GM20000 (cell line): ENCODE measurements at places on chromosomes 16 and 17.

GRCh38 chr16:11992008-11992584, 15.6 kb downstream of the SNX29 start:
- DNase-seq = no peak

DNA sequence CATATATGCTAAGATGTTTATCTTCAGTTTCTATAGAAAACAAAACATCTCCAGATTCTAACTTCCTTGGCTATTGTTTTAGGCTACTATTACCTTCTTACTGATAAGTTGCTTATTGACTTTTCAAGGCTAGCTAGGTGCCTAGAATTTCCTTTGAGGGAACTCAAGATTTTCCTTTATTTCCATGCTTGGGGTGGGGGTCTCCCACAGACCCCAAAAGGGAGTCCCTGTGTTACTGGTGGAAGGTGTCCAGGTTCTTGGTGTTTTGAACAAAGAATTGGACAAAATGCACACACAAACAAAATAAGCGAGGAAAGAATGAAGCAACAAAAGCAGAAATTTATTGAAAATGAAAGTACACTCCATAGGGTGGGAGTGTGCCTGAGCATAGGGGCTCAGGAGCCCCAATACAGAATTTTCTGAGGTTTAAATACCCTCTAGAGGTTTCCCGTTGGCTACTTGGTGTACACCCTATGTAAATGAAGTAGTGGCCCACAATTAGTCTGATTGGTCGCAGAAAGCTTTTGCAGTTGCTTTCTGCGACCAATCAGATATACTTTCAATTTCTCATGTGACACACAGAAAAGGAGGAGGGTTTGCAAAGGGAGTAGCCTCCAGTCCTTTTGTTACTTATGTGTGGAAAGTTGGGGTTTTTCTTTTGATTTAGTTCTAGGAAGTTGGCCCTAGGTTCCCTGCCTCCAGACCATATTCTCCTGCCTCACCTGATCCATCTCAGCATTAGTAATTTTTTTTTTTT, 67.5 kb downstream of the MARF1 start:
- DNase-seq = no peak

GRCh38 chr17:62628831-62629555, 1.5 kb downstream of the MRC2 start:
- no peak for DNase-seq

DNA sequence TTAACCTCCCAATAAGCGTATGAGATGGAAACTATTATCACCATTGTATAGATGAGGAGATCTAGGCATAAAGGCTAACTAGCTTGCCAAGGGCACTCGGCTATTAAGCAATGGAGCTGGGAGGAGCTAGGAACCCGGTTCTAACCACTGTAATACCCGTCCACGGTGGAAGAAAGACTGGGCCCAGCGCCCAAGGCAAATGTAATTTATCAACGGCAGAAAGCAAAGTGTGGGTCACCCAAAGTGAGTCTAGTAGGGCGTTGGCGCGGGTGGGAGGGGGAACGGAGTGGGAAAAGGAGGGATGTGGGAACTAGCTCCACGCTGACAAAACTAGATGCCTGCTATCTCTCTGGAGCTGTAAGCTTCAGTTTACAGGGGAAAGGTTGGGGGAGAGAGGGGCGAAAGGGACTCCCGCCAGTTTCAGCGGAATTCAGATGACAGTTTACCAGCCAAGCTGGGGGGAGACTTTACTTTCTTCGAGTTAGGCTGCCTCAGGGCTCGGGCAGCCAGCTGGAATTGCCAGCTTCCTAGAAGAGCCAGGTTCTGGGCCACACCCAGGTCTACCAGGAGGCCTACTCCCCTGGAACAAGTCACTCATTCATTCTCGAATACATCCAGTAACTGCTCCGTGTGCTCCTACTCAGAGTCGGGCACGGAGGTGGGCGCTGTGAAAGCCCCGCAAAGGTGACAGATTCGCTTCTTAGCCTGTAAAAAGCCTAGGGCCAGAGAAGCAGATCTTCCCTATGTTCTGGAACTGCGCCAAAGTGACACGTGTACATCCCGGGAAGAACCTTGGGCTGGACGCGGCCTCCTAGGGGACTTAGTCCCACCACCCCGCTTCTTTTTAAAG, 837 bp downstream of the LRRC59 start:
- no peak for DNase-seq

DNA sequence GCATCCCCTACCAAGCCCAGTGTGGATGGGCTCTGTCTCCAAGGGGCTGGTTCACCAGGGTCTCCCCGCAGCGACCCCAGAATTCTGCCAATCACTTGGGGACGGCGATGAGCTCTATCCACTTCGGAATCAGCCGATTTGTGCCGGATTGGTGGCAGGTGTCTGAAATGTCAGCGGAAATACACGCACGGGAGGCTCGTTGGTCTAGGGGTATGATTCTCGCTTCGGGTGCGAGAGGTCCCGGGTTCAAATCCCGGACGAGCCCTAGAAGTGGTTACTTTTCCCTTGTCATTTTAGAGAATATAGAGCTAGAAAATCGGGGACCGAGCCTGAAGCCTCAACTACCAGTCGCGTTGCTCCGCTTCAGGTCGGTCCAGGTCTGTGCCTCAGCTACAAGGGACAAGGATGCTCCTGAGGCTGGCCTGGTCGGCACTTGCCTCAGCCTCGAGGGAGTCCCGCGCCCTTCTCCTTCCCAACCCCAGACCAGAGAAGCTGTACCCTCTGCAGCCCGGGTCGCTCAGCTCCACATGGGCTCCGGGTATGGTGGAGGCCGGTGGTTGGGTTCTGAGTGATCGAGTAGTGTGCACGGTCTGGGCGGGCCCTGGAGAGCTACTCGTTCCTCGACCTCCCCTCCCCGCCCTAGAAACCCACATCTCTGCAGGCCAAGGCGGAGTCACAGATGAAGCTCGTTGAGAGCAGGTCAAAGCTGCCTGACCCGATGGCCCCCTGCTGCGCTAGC, 16.0 kb upstream of the OR1F1 start:
- DNase-seq = no peak

DNA sequence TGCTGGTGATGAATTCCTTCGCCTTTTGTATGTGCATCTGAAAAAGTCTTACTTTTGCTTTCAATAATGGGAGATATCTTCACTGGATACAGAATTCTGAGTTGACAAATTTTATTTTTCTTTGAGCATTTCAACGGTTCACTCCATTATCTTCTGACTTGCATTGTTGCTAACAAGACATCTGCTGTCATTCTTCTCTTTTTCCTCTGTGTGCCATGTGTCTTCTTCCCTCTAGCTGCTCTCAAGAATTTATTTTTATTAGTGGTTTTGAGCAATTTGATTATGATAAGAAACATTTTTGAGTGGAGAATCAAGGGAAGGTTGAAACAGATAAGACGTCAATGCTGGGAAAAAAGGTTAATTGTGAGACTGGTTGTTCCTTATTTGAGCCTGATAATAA, 471.8 kb downstream of the CDH13 start:
- no peak for DNase-seq

DNA sequence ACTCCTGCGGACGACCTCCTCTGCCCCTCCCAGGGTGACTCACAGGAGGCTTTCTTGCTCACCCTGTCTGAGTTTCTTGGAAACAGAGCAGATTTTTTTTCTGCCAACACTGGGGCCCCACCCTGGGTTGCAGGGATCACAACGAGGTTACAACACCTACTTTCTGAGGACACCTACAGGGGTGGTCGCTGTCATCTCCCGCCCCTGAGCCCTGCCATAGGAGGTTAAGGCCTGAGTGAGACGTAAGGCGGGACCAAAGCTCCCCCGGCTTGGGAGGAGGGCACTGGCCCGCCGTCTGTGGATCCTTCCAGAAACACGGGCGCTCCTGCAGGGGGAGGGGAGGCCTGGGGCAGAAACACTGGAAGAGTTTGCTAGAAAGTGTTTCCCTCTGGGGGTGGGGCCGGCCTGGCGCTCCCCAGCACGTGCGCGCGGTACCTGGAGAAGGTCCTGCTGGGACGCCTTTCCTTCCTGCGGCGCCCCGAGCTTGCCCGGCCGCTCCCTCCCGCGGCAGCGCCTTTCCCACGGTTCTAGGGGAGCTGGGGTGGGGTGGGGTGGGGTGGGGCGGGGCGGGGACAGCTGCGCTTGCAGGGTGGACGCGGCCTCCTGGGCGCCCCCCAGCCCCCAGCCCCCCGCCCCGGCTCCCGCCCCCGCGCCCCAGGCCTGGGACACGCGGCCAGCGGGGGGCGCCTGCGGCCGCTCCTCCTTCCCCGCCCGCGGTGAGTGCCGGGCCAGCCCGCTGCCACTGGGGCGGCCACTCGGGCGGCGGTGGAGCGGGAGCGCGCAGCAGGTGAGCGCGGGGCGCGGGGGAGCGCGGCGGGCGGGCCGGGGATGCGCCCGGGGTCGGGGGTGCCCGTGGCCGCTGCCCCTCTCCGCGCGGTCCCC, 20.7 kb upstream of the ADCY7 start:
- peak; percentile 97 for DNase-seq

GRCh38 chr16:70685061-70685937, 554 bp downstream of the MTSS2 start:
- DNase-seq = peak; percentile 70

DNA sequence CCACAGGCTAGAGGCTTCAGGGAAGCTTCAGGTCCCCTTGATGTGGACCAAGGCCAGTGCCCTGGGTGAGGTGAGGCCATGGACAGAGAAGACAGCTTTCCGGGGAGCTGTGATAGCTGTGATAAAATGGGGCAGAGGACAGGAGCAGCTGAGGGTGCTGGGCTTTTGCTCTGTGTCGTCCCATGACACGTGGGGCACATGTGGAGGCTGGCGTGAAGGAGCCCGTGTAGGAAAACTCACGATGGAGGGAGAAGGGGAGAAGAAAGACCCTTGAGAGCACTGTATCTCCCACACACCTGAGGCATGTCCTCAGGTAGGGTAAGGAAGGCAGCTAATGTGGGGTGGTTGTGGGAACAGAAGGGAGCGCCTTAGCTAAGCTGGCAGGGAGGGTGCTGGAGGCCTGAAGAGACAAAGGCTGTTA, 21.3 kb downstream of the B9D1 start:
- DNase-seq = no peak

- DNase-seq = no peak
Measured at GRCh38 chr16:70419384-70420327, 19.2 kb downstream of the ST3GAL2 start.

DNA sequence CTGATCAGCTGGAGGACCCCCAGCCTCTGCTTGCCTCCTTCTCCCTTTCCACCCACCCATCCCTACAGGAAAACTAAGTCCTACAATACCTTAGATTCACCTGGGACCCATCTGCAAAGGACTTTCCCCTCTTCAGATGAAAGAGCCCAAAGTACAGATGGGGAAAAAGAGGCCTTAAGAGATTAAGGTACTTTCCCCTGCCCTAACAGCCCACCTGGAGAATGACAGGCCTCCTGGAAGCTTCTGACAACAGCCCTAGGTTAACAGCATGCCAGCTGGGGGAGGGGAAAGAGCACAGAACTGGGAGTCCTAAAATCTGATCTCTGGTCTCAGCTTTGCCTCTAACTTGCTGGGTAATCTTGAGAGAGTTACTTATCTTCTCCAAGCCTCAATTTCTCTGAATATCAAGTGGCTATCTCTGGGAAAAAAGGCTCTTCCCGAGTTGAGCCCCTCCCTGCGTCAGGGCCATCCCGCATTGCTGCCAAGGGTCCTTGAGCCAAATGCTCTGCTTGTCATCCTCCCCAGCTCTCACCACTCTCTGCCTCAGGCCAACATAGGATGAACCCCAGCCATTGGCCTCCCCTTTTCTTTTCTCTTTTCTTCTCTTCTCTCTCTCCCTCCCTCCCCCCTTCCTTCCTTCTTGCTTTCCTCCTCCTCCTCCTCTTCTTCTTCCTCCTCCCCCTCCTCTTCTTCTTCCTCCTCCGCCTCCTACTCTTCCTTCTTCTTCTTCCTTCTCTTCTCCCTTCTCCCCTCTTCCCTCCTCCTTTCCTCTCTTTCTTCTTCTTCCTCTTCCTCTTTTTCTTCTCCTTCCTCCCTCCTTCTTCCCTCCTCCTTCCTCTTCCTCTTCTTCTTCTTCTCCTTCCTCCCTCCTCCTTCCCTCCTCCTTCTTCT, 22.5 kb upstream of the SP6 start:
- no peak for DNase-seq

GRCh38 chr17:80762076-80762475, 217.4 kb downstream of the RPTOR start:
- no peak for DNase-seq

DNA sequence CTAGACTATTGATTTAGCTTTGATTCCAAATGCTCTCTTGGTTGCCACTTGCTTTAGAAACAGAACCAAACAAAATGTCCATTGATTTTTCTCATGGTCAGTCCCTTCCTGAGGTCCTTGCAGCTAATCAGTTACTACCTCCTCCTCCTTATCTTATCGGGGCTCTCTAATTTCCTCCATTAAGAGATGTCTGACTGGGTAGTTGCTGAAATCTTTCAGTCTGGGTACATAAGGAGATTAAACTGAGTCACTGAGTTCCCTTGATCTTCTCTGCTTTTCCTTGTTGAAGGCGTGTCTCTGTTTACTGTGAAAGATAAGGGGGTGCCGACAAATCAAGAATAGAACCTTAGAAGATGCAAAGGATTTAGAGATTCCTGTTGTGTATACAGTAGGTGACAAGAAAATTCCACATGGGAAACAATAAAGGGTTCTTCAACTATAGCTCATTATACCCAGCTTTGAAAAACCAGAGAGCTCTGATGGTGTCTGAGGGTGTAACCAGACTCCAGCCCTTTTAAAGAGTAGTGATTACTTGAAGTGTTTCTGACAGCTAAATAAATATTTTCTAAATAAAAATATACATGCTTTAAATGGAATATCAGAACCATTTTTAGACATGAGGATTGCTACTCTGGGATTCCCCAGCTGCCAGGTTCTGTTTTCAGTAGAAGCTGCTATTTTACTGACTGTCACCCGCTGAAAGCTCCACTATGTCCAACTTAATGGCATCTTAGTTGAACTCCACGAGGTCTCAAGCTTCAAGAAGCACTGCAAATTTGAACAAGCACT, 791.3 kb upstream of the SOX9 start:
- DNase-seq = no peak

DNA sequence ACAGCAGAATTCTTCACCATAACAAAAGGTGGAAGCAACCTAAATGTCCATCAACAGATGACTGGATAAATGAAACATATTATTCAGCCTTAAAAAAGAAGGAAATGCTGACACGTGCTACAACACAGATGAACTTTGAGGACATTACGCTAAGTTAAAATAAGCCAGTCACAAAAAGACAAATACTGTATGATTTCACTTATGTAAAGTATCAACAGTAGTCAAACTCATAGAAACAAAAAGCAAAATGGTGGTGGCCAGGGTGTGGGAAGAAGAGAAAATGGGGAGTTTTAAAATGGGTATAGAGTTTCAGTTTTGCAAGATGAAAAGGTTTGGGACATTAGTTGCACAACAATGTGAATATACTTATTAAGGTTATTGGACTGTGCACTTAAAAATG, 49.8 kb upstream of the MTMR4 start:
- DNase-seq = no peak

DNA sequence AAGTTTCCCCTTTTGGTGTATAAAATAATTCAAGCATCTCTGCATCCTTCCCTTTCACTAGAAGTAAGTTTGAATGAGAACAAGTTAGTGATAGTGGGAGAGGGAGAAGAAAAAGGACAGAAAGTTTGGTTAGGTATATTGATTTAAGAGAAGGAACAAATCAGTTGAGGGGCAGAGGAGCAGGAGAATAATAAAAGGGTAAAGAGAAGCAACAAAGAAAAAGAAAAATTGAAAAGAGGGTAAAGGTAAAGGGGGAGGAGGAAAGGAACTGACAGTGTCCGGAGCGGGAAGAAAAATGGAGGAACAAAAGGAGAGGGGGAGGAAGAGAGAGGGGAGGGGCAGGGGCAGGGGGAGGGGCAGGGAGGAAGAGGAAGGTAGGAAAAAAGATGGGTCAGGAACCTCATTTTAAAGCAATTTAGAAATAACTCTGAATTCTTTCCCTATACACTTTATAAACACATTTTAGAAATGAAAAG, 6.3 kb upstream of the IGF2BP1 start:
- DNase-seq = no peak

GRCh38 chr17:79847698-79848369, 8.6 kb upstream of the CBX4 start:
- no peak for DNase-seq

GRCh38 chr17:5871666-5872065, 198.5 kb upstream of the WSCD1 start:
- no peak for DNase-seq
